Activated CD4-positive, alpha-beta T cell treated with anti-CD3 and anti-CD28 coated beads, Interleukin-2, Interleukin-6, amounts not matched to agents 100 ng/mL and 50 ng/mL, durations not matched to agents 16 hours and 8 hours (primary cell): ENCODE measurements at places on chromosomes 3 and 15.

DNA sequence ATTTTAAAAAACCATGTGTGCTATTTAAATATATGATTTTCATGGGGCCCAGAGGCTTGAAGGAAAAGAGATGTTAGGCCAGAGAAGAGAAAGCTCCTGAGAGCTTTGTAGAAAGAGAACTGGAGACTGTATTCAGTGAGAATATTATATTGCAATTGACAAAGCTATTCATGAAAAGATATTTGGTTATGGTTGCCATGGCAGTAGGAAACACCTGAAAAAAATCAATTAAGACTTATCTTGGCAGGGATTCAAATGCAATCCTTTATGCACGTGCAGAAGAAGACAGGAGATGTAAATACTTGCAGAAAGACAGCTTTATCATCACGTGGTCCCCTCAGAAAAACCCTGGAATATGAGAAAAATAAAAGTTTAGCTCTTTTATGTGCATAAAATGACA, 636.0 kb upstream of the TBL1XR1 start:
- no peak for DNase-seq

DNA sequence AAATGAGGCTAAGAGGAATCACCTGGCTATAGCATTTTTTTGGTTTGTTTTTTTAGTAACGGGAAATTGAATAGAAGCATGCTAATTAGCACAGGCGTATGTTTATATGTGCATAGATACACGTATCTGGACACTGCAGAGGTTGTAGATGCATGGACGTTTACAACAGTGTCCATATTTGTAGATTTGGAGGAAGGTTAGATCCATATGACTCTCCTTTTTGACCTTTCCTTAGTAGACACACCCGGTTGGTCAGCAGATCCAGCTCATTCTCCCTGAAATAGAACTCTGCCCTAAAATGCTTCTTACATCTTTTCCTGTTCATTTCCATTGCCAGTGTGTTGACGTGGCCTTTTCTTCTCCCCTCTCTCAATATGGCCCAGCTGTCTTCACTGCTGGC, 60.1 kb downstream of the SLCO3A1 start:
- no peak for DNase-seq

DNA sequence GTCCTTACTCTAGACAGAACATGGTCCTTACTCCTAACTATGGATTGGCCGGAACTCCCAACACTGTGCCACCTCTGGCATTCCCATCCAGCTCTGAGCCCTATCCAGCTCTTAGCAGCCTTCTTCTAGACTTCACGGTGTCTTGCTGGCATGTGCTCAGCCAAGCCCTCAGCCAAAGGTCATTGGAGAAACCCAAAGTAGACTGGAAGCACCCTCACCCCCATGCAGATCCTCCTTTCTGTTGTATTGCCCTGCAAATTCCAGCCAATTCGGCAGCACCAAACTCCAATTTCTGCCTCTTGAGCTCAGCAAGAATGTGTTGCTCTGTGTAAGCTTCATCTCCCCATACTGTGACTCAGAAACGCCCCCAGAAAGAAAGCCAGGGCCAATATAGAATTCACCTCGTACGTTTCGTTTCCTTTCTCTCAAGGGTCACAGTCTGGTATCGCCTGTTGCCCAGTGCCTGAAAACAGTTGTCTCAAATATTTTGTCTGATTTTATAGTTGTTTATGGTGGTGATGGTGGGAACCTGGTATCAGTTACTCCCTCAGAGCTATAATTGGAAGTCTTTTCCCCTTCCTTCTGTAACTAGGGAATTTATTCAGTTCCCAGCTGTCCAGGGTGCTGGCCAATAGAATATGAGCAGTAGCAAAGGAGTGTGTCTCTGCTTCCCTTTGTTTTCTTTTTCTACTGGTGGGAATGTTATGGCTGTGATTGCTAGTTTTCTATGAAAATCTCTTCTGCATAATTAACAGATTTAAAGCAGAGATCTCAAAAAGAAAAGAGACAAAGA, 28.4 kb upstream of the EPHB3 start:
- DNase-seq = no peak

GRCh38 chr15:49424954-49425353, 1.9 kb downstream of the FGF7 start:
- DNase-seq = no peak

DNA sequence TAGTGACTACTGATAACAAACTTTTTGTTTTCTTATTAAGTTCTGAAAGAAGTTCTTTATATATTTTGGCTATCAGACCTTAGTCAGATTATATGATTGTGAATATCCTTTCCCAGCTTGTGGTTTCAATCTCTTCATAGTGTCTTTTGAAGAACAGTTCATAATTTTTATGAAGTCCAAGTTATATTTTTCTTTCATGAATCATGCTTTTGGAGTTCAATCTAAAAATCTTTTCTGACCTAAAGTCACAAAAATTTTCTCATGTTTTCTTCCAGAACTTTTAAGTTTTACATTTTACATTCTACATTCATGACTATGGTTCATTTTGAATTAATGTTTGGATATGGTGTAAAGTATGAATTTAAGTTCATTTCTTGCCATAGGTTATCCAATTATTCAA, 34.2 kb upstream of the OCA2 start:
- DNase-seq = no peak

GRCh38 chr15:70164156-70164900, 66.6 kb upstream of the TLE3 start:
- no peak for DNase-seq

- no peak for DNase-seq
These were observed 180.1 kb upstream of the KBTBD8 start for GRCh38 chr3:66817951-66818557.

DNA sequence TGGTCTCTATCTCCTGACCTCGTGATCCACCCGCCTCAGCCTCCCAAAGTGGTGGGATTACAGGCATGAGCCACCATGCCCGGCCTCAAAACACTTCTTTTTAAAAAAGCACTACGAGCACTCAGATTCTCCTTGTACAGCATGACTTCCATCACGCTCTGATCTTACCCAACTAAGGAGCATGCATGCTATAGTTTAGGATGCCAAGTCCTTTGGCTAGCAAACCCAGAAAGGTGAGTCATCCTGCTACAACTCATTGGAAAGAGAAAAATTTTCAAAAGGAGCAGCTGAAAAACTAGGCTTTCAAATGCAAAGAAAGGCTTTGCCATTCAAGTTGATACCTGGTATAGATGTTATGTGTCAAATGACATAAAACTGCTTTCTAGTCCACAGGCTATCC, 70.3 kb upstream of the PRICKLE2 start:
- no peak for DNase-seq

DNA sequence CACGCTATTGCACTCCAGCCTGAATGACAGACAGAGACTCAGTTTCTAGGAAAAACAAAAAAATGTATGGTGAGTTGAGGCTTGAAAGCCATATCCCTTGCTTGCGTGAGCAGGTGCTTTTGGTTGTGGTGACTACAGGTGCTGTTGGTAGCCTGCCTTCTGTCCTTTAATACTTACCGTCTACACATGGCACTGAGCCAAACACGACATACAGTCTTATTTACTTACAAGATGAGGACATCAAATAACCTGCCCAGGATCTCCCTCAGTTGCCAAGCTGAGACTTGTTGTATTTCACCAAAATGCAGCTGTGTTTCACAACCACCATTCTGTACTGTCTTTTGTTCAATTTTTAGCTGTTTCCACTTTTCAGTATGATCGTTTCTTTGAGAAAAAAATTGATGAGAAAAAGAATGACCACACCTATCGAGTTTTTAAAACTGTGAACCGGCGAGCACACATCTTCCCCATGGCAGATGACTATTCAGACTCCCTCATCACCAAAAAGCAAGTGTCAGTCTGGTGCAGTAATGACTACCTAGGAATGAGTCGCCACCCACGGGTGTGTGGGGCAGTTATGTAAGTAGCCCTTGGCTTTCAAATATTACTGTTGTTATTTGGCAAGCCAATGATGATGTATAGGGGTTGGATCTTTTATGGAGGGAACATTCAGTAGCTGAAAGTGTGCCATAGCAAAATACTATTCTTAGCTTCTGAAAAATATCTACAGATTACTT, 6.5 kb downstream of the ALAS1 start:
- no peak for DNase-seq

DNA sequence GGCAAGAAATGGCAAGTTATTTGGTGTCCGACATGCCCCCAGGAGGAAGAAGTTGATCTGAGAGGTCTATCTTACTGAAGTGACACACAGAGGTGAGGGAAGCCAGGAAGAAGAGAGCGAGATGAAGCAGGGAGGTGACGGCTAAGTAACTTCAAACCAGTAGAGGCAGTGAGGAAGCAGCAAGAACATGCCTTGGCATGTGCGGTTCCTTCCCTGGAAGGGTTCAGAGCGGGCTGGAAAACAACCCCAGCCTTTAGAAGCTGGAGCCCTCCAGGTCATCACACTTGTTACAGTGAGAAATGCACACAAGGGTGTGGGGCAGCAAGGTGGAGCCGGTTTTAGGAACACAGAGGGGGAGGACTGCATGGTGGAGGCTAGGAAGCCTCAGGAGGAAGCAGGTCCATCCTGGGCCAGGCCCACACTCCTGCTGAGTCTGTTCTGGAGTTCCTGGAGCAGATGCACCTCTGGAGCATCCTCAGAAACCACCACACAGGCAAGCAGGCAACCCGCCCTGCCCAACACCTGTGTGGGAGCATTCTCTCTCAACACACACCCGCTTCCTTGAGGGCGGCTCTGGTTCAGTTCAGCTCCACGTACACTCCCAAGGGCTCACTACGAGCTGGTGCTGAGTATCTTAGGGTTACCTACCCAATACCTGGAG, 47.1 kb downstream of the POC1A start:
- DNase-seq = no peak

- no peak for DNase-seq
These were observed 38.3 kb downstream of the ADGRG7 start for GRCh38 chr3:100647657-100648056.

- no peak for DNase-seq
These were observed 539.3 kb downstream of the SQOR start for GRCh38 chr15:46174122-46174521.

DNA sequence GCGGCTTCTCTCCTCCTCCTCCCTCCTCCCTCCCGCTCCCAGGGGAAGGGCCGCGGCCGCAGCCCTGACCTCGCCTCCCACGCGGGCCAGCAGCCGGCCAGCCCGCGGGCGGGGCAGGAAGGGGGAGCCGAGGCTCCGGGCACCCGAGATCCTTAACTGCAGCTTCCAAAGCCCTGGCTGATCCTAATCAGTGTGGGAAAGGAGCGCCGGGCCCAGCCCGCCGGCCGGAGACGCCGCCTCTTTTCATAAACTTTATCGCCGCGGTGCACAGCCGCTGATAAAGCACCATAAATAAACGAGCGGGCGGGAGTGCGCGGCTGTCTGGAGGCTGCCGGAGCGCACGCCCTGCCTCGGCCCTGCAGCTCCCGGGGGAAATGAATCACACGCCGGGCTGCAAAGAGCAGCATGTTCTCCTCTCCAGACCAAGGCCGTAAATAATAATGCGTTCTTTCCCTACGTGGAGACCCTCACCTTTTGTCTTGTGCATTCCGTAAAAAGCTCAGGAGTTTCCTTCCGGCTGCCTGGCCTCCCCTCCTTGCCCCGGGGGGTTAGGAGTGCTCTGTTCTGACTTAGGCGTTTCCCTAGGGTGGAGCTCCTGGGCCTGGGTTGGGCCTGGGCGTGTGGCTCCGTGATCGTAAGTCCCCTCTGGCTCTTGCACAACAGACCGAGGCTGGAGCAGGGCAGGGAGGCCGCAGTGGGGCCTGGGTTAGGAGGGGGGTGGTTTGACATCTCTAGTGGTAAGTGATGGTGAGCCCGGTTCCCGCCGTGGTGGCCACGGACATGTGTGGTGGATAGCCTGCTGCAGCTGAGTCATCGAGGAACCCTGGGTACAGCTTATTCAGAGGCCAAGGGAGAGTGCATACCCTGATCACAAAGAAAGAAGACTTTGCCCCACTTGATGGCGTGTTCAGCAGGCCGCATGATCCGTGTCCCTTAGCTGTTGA, 132.6 kb upstream of the HES1 start:
- peak; percentile 37 for DNase-seq

DNA sequence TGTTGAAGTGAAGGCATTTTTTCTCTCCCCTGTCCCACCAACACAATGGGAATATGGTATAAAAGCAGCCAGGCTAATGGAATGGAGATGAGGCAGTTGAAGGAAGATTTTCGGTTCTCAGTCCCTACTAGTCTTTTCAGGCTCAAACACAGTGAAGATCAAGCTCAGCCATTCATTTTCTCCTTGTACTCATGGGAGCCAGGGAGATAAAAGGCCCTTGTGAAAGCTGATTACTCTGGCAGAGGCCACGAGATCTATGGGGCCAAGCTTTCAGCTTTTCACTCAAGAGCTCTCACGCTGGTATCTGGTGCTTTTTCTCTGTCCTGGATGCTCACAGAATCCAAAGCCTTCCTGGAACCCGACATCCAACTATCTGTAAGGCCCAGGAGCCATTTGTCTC, 14.5 kb upstream of the FAN1 start:
- no peak for DNase-seq

GRCh38 chr3:39141171-39141995, 12.0 kb downstream of the CSRNP1 start:
- no peak for DNase-seq

- peak; percentile 70 for DNase-seq
These were observed 120.1 kb upstream of the ARHGEF3 start for GRCh38 chr3:56921573-56922453.

- DNase-seq = no peak
These were observed 9.3 kb upstream of the SSUH2 start for GRCh38 chr3:8653800-8654408.

DNA sequence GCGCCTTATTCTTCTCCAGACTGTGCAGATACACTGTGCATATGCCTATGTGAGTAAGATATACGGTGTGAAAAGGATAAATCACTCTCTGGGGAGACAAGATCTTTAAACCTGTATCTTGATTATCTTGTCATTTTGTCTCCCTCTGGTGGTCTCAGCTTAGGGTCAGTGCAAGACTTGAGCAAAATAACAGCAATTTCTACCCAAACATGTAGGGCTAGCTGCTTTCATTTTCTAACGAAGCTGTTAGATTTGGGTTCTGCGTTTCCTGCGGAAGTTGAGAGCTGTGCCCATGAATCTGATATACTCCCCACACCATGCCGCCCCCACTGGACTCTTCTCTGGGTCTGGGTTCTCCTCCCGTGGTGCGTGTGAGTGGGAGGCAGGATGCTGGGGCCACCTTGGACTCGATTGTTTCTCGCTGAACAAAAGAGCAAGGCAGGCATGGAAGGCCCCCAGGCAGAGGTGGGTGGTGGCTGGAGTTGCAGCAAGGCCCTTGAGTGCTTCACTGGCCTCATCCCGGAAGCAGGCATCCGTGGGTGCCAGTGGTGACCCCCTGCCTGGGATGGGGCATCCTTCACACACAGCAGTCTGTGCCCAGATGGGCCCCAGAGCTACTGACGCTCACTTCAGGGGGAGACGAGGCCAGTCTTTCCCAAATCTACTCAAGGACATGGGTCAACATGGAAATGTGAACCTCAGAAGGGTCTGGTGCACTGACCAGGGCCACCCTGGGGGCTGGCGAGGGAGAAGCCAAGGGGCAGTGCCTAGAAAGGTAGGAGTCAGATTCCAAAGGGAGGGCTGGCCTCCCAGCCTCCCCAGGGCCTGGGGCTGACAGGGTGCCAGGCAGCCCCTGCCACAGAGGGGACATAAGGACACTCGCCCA, 179.6 kb downstream of the NSMCE3 start:
- peak; percentile 48 for DNase-seq

GRCh38 chr3:196144383-196145105, 62.7 kb upstream of the TFRC start:
- DNase-seq = no peak
